ENCODE measurements at places on chromosomes 3 and 15. TPM values are rescaled to one million over a fixed set of nuclear protein-coding genes. Genes with fewer than 3 reads are reported as not detected.

- DNase-seq, result no peak
These were observed 197.7 kb downstream of the LPP start for GRCh38 chr3:188351648-188352047.

The GNB4 gene
- 28.3 TPM for polyA plus RNA-seq

DNA sequence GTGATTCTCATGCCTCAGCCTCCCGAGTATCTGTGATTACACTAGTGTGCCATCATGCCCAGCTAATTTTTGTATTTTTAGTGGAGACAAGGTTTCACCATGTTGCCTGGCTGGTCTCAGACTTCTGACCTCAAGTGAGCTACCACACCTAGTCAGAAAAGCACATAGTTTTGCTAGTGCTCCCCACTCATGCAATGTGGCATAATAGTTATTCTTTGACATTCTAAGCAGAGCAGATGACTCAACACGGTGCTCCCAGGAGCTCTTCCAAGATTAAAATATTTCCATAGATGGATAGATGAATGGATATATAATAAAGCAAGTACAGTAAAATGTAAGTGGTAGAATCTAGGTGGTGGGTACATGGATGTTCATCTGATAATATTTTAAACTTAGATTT is 53.1 kb upstream of the GK5 start:
- DNase-seq, result no peak

- DNase-seq, result no peak
These were observed 333.2 kb upstream of the TRIM42 start for GRCh38 chr3:140344601-140345205.

- DNase-seq, result no peak
These were observed 378.4 kb upstream of the AGTR1 start for GRCh38 chr3:148319161-148319915.

The CGNL1 gene
- 8.3 TPM for polyA plus RNA-seq

- DNase-seq, result no peak
These were observed 55.5 kb downstream of the NBEAL2 start for GRCh38 chr3:47034868-47035489.

DNA sequence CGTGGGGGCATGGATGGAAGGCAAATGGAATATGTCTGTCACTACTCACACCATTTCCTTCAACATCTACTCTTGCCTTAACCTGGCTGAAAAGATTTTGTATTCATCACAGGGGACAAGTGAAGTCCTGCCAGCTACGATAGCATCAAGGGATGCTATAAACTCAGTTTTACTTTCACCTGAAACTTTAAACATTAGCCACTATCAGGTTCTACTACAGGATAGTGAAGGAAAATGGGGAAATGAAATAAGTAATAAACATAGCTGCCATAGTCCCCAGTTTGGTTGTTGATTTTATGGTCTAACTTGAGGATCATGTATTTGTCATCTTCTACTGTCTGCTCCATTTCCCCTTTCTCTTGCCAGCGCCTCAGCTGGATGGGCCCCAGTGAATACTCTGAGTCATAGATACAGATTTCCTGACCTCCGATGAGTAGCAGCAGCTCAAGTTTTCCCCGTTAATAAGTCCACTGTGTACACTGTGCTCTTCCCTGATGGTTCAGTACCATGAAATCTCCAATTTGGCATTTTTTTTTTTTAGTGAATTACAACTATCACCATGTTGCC is 338.2 kb upstream of the SLCO3A1 start:
- no peak for DNase-seq

GRCh38 chr3:29850641-29851040 is 569.8 kb downstream of the RBMS3 start:
- no peak for DNase-seq

The ATP6V1A gene
- polyA plus RNA-seq, result 16.7 TPM

The CLDN16 gene
- 0.13 TPM for polyA plus RNA-seq

- DNase-seq, result no peak
These were observed 110.2 kb downstream of the RBPMS2 start for GRCh38 chr15:64665179-64665578.

GRCh38 chr3:111627092-111627491 is 31.9 kb upstream of the ZBED2 start:
- no peak for DNase-seq

The GHSR gene
- not detected for polyA plus RNA-seq

DNA sequence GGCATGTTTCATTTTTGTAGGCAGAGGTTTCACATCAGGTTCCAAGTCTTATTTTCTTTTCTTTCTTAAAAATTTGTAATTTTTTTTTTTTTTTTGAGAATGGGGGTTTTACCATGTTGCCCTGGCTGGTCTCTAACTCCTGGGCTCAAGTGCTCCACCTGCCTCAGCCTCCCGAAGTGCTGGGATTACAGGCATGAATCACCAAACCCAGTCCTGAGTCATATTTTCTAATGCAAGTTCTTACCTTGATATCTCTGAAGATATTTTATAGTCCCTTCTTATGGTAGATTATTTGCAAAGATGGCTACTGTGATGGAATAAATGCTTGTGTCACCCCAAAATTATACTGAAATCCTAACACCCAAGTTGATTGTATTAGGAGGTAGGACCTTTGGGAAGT is 63.8 kb downstream of the SLC9A9 start:
- no peak for DNase-seq

DNA sequence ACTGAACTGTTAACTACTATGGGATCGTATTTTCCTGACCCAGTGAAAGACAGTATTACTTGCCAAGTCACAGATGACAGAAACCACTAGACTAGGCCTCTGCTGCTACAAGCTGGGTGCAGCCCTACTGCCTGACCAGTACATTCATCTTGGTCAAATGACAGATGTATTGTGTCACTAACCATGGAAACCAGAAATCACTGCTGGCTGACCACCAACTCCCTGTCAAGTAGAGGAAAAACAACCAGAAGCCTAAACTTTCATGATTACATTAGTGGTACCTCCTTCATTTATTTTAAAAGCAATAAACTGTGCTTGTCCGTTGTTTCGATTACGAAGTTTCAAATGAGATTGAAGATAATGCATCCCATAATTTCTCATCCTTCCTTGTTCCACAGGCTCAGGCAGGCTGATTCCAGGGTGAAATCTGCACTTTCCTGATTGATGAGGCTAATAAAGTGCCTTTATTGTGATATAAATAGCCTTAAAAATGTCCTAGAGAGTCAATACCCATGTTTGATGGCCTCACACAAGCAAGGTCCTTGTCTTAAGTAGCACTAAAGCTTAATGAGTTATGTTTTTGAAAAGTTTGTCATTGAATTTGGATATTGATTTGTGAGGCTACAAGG is 309.7 kb downstream of the LSAMP start:
- no peak for DNase-seq

DNA sequence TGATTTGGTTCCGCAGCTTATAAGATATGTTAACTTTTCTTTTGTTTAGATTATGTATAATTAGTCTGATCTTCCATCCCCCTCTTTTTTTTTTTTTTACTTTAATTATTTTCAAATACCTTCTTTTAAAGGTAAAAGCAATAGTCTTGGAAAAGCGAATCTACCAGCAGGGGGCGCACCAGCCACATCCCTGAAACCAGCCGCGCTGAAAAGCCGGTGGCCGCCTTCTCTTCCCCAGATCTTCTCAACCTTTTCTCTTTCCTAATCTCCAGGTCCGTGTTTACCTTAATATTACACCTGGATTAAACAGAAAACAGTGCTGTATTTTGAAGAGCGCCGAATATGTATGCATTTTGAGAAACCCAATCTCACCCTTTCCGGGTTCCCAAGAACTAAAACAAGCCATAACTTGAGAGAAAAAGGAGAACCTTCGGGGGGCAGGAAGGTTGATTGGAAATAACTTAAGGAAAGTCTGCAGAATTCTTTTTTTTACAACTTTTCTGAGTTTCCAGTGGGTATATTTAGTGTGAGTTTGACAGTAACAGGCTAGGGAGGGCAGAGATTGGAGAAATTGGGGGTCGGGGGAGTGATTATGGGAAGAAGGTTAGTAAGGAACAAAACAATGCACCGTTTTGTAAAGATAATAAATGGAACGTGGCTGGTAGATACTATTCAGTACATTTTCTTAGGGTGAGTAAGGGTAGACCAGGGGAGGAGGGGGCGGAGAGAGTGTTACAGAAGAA is 2.0 kb upstream of the SOX2 start:
- no peak for DNase-seq

All from forelimb muscle (tissue), 1 donor.